ENCODE measurements at places on chromosomes 1 and 21. TPM values are rescaled to one million over a fixed set of nuclear protein-coding genes. Genes with fewer than 3 reads are reported as not detected.

The VASH2 gene
- total RNA-seq, result 4.2 TPM

The DNASE2B gene
- total RNA-seq, result not detected

The APOBEC4 gene
- not detected for total RNA-seq

The DYNLT5 gene
- total RNA-seq, result 0.98 TPM

The MASP2 gene
- total RNA-seq, result not detected

The VPS13D gene
- total RNA-seq, result 88.9 TPM

The ARMH1 gene
- not detected for total RNA-seq

GRCh38 chr21:35034203-35034926 lies 14.7 kb downstream of the RUNX1 start:
- DNase-seq, result no peak

DNA sequence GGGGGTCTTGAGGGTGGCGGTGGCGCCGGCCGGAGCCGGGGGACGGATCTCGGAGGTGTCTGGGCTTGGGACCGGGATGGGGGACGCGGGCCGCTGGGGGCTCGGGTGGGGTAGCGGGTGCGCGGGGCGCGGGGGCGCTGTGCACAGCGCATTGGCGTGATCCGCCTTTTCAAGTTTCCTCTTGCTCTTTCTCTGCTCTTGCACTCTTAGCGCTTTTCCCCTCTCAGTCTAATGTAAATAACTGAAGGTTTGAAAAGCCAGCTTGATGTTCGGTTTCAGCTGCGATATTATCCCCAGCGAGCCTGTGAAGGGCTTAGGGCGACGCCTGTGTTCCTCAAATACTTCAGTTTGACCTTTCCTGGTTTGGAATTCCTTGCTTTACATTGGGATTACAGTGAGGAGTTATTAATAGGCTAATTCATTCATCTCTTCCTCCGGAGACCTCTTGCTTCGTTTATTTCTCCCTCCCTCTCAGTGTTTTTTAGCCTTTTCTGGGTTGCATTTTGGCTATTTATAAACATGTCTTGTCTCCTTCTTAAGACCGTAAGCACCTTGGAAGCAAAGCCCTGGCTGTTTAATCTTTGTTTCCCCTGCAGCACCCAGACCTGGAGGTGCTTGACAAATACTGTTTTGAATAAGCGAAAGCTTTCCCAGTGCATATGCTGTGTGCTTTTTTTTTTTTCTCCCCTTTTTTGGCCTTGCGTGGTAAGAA lies 693 bp downstream of the RAB4A start:
- DNase-seq, result no peak

DNA sequence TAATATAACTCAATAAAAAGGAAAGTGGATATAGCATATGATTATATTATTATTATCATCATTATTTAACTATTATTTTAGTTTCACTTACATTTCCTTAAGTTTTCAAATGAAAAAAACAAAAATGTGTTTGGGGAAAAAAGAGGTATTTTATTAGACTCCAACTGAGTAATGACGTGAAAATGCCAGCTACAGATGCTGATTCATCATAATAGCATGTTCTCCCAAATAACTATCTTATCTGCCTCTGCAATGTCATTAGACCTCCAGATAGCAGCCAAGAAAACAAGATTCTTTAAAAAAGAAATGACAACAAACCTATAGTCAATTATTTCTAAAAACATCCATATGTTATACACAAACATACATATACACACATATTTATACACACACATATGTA lies 1071.9 kb upstream of the TMPRSS15 start:
- DNase-seq, result no peak

DNA sequence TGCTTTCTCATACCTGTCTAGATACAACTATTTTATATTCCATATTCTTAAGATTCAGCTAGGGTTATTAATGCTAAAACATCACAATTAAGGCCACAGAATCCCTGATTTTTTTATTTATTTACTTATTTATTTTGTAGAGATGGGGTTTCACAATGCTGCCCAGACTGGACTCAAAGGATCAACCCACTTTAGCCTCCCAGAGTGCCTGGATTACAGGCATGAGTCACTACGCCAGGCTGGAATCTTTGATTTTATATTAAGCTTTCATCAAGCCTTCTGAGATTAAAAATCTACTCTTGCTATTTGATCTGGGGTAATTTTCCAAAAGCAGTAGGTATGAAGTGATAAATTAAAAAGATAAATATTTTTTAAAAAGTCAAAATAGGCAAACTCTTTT lies 38.9 kb downstream of the MCOLN2 start:
- DNase-seq, result no peak

DNA sequence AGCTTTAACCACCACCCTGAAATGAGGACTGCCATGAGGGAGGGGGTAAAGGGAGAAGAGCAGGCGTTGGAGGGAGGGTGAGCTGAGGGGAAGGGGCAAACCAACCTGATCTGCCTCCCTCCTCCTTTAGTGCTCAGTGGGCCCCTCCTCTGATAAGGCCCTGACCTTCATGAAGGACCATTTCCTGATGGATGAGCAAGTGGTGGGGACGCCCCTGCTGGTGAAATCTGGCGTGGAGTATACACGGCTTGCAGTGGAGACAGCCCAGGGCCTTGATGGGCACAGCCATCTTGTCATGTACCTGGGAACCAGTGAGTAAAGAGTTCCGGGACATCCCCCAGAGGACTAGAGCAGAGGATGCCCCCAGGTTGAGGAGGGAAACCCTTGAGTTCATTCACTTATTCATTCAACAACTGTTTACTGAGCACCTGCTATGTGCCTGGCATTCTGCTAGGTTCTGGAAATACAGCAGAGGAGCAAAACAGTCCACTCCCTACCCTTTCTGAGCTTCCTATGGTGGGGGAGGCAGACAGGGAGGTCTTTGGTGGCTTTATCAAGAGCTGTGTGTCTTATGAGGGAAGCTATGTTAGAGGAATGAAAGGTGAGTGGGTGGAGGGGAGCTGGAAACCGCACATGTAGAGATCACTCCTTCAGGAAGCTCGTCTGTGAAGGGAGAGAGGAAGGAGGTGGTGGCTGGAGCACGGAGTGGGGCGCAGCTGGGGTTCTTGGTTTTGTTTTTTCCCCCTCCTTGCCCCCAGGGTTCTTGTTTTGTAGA lies 19.5 kb downstream of the SEMA4A start:
- no peak for DNase-seq

DNA sequence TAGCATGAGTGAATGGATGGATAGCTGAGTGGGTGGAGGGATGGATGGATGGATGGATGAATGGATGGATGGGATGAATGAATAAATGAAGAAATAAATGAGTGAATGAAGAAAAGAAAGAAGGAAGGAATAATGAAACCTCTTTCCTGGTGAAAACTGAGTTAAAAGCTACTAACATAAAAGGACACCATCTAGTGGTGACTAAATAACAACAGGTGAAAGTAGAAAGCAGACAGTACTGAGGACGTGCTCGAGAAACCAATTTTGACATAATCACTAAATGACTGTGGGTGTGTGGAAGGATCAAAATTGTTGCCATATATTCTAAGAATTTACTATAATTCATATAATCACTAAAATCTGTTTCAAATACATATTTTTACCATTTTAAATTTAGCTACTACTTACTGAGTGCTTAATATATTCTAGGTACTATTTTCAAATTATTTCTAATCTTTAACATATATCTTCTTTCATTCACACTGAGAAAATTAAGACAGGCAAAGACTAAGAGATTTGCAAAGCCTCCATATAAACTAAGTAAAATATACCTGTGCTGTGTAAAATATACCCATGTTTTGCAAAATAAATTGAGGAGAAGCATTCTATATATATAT lies 522.9 kb downstream of the LRRIQ3 start:
- no peak for DNase-seq

GRCh38 chr1:6603238-6603914 lies 707 bp upstream of the KLHL21 start:
- DNase-seq, result no peak

- DNase-seq, result no peak
Observed at GRCh38 chr1:26553942-26554682, 24.6 kb downstream of the RPS6KA1 start.

DNA sequence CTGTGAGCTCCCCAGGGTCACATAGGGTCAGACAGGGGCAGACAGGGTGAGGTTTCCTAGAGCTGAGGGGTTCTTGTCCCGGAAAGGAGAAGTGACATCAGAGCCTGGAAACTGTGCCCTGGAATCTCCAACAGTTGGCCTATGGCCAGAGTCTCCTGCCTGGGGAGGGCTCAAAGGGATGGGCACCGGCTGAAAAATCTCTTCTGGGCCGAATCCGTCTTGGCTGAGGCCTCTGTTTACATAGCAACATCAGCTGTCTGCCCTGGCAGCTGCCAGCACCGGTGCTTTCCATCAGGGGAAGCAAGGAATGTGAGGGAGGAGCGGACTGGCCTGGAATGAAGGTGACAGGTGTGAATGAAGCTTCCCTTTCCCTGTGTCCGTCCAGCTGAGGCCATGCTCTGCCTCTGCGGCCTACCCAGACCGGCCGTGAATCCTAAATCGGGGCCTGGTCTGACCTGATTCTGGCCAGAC lies 30.7 kb downstream of the VASH2 start:
- DNase-seq, result no peak

DNA sequence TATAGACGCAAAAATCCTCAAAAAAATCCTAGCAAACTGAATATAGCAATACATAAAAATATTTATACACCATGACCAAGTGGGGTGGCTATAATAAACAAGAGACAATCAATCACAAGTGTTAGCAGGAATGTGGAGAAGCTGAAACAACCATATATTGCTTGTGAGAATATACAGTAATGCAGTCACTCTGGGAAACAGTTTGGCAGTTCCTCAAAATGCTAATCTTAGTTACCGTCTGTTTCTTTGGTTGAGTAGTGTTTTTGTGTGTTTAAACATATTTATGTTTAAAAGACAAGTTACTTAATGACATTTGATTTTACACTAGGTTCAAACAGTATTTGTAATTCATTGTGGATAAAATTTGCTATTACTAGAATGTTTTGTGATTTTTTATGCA lies 792.0 kb downstream of the LTN1 start:
- DNase-seq, result no peak

DNA sequence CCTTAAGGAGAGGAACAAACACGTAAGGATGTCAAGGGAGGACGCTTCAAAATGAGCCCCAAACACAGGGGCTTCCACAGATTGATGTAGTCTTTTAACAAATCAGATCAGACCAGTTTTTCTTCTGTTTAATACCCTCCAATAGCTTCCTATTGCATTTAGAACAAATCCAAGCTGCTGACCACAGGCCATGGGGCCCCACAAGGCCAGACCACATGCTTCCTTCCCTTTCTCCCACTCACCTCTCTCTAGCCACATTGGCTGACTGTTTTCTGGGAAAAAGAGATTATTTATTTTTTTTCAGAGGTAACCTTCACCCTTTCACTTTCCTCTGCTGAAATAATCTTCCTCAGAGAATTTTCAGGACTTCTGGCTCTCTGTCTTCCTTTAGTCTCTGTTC lies 380.6 kb downstream of the SIPA1L2 start:
- DNase-seq, result no peak

- no peak for DNase-seq
Observed at GRCh38 chr1:233734456-233734855, 120.5 kb downstream of the KCNK1 start.

GRCh38 chr1:145720878-145721671 lies 1.8 kb downstream of the CD160 start:
- DNase-seq, result no peak

- no peak for DNase-seq
Observed at GRCh38 chr1:58979086-58979485, 195.2 kb upstream of the JUN start.

GRCh38 chr21:41170442-41170841 lies 2.5 kb downstream of the BACE2 start:
- DNase-seq, result no peak

DNA sequence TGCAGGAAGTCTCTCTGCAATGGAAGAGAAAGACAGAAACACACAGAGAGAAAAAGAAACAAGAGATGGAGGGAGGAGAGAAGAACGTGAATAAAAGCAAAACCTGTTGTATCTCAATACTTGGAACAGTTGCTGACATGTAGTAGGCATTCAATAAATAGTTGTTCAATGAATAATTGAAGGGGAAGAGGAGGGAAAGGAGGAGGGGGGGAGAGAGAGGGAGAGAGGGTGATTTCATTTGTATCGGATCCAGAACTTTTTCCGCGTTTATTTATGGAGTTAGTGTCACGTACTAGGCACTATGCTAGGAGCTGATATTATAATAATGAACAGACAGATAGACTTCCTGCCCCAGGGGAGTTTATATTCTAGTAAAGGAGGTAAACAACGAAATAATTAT lies 144.1 kb downstream of the OMA1 start:
- DNase-seq, result no peak

DNA sequence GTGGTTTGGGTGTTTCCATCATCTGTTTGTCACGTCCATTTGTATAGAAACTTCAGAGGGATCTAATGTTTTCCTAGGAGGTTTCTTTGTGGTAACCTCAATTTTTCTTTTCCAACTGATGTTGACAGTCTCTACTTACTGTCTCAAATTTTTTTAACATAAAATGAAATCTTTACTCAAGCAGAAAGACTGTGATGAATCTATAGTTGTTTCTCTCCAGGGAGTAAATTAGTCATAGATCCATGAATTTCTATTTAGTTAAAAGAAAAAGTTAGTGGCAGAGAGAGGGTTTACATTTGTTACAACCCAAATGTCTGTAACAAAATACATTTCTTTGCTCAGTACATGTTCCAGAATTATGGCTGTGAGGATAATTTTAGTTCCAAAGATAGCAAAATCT lies 161.6 kb downstream of the DISP1 start:
- DNase-seq, result no peak

DNA sequence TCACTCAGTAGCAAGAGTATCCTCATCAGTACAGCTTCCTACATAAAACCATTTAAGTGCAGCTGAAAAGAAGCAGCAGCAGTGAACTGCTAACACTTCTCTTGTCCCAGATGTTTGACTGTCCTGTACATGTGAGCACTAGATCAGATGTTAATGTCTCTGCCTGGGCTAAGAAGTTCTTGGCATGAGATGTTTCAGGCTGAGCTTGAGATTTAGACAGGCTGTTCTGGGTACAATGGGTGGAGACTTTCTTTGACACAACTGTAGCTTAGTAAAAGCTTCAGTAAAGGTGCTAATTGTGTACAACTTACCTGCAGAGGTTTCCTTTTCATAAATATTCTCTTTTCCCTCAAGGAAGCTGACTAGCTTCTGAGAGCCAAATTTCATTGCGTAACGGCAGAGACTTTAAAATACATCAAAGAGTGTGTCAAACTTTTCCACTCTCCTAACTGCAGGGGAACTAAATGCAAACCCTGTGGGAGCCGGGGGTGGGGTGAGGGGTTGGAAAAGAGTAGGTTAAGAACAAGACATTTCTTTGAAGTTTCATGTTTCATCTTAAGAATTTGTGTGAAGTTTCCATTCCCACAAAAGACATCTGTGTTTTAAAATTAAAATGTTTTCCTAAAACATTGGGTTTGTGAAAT lies 82.1 kb upstream of the CCDC190 start:
- DNase-seq, result no peak

GRCh38 chr1:109769330-109770078 lies 5.8 kb upstream of the EPS8L3 start:
- no peak for DNase-seq
